Right forelimb (tissue), 1 donor: ENCODE measurements at places on chromosomes 2 and 18.

DNA sequence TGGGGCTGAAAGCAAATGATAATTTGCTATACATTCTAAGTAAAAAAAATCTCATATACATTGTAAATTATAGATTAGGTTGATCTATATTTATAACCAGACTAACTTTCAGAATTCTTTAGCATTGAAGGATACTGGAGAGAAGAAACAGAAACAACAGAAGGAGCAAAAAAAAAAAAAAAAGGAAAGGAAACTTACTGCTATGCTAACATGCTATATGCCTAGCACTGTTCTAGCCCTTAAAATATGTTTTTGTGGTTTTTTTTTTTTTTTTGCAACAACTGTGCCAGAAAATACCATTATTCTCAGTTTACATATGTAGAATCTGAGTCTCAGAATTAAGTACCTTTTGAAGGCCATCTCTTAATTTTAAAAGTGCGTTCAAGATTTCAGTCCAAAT, 204.9 kb upstream of the MC4R start:
- DNase-seq: no peak

- DNase-seq: no peak
These were observed 17.8 kb upstream of the TCF4 start for GRCh38 chr18:55605733-55606338.

DNA sequence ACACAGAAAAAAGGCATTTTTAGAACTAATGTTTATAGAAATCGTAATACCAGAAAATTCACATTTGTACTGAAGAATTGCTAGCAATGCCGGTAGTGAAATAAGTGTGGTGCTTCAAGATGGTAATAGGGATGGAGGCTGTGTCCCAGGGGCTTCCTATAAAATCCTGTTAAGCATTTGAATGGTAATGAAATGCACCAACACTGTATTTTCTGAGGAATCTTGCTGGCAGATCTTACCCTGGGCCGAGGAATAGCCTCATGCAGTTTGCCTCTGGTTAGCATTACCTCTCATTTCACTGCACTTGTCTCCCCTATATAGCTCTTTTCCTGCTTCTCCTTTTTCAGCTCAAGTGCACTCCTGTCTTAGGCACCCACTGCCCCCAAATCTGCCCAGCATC, 501.6 kb upstream of the NRP2 start:
- DNase-seq: no peak

- DNase-seq: no peak
These were observed 153.1 kb downstream of the INO80D start for GRCh38 chr2:205932861-205933260.

DNA sequence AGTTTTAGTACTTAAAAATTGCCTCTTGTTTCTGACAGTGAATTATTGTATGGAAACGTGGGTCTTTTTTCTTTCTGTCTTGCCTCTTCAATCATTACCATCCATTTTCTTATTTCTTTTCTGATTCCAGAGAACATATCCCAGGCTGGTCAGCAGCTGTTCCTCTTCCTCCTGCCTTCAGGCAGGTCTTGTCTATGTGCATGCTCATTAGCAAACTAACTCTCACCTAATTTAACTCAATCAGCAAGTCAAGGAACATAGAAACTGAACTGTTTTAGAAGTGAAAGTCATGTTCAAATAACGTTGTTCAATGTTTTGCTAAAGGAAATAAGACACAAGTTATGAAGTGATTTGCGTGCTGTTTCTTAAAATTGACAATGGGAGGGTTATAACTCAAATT, 241.5 kb downstream of the PTGR3 start:
- DNase-seq: no peak

GRCh38 chr18:63137999-63138435, 181.6 kb downstream of the BCL2 start:
- DNase-seq: no peak
